ENCODE measurements at places on chromosomes 3 and 15.

DNA sequence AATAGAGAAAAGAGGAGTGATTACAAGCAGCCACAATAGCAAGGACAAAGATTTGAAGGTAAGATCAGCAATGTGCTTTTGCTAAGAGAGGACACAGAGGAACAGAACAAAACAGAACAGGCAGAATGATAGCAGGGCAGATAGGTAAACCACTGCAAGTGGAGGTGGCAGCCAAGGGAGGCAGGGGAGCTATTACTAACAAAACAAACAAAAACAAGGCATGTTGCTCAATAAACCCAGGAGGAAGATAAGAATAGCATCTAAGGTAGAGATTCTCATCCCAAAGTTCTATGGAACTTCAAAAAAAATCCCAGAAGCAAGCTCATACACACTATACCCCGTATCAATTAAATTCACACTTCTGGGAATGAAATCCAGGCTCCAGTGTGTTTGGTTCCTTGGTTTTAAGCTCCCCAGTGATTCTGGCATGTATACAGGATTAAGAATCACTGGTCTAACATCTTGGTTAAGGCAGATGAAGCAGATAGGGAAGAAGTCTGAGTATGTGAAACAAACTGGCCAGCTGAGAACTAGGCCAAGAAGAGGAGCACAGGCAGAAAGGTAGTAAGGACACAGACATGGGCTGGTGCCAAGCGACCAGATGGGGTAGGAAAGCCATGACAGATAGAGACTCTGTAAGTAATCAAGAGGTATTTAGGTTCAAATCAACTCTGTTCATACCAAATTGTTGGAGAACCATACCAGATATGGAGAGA, 189.2 kb downstream of the DTWD1 start:
- no peak for DNase-seq

- no peak for DNase-seq
Observed at GRCh38 chr15:101332061-101332467, 37.0 kb upstream of the SNRPA1 start.

DNA sequence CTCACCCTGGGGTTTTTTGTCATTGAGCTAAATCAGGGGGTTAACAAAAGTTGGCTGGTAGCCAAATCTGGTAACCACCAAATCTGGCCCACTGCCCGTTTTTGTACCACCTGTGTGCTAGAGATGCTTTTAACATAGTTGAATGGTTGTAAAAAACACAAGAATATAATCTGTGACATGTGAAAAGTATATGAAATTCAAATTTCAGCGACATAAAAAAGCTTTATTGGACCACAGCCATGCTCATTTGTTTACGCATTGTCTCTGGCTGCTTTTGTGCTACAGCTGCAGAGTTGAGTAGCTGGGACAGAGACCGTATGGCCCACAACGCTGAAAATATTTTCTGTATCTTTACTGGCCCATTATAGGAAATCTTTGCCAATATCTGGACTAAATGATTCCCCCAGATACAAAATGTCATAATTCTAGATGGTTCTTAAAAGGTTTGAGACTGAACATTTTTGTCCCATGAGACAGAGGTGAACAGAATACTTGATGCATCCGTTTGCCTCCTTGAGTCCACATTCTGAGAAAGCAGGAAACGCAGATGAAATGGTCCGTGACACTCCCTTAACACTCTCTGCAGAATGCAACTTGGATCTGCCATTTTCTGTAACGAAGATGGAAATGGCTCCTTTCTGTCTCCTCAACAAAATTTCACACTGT, 120.9 kb upstream of the PDZRN3 start:
- no peak for DNase-seq

GRCh38 chr15:62052713-62053112, 7.5 kb downstream of the VPS13C start:
- no peak for DNase-seq

Measured in stimulated activated CD4-positive, alpha-beta T cell treated with anti-CD3 and anti-CD28 coated beads, Interleukin-15, amount 100 ng/mL, for 24 hours (primary cell).